Renal cortex interstitium (tissue), 15 donors: ENCODE measurements at places on chromosomes 7 and 10. TPM values are rescaled to one million over a fixed set of nuclear protein-coding genes. Genes with fewer than 3 reads are reported as not detected.

DNA sequence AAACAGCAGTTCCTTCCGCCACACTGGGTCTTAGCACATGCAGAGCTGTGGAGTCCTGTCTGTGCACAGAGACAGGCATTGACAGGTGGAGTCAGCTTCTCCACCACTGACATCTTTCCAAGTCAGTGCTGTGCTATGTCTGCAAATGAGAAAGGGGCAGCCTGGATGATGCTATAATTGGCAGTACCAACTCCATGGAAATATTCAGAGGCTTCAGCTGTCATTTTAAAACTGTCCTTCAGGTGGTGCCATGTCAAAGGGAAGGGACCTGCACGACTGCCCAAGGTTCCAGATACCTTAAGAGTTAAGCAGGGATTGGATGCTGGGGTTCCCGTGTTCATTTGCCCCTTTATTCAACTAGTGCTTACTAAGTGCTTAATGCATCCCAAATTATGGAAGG lies 258.0 kb upstream of the PRKCQ start:
- DNase-seq = no peak

SPAG6 gene
- 1.5 TPM for polyA plus RNA-seq

ASZ1 gene
- polyA plus RNA-seq = not detected

- DNase-seq = peak; percentile 48
Measured at GRCh38 chr10:27745732-27746396, at the start of gene MKX. MKX (minus strand) TSS chr10:27745819; CDS start chr10:27743415, 2,404 bp downstream.

GRCh38 chr10:116141855-116142254 lies 131.2 kb downstream of the GFRA1 start:
- no peak for DNase-seq

DNA sequence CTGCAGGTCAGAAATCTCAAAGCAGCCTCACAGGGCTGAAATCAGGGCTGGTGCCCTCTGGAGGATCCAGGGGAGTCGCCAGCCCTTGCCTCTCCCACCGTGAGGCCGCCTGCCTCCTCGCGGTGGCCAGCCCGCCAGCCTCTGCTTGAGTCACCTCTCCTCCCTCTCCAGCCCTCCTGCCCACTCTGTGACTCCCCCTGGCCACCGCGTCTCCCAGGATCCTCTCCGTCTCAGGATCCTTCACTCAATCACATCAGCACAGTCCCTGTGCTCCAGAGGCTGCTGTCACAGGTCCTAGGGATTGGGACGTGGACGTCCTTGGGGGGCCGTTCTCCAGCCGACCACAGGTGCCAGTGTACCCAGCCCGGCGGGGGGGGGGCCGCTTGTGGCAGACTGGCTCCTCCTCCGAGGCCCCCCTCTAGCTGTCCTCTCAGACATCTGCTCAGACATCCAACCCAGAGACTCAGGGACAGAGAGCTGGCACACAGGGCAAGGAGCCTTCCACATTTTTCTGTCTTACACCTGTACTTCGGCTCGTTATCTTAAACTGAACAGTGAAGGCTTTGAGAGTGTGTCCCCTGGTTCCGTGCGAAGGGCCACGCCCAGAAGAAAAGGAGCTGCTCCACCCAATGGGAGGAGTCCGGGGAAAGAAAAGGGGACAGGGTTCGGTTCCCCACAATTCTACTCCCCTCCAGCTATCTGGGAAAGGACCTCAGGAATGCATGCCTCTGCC lies 9.4 kb upstream of the PPP2R2D start:
- DNase-seq = no peak

GRCh38 chr7:2104107-2104710 lies 128.5 kb downstream of the MAD1L1 start:
- DNase-seq = peak; percentile 76

H2BK1 gene
- polyA plus RNA-seq = not detected

- no peak for DNase-seq
Measured at GRCh38 chr10:11570751-11571150, 40.7 kb downstream of the USP6NL start.

GRCh38 chr7:81062755-81063154 lies 143.9 kb upstream of the SEMA3C start:
- no peak for DNase-seq

GRCh38 chr7:149500910-149501309 lies 3.3 kb upstream of the ZNF746 start:
- DNase-seq = no peak

DNA sequence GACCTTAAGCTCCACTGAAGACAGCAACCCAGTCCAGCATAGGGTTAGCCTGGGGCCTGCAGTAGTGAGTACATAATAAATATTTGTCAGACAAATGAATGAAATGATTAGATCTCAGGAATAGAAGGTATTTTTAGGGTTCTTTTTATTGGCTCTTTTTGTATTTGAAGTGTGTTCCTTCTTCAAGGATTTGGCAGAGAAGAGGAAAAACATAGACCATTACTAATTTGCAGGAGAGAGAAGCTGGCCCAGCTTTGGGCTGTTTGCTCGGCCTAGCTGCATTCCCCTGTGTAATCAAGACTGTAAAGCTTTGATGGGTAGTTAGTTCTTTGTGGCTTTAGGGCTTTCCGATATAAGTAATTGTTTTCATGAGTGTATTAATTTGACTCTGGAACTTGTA lies 64.2 kb downstream of the CNNM2 start:
- no peak for DNase-seq

STEAP1B gene
- polyA plus RNA-seq = 1.1 TPM

DNA sequence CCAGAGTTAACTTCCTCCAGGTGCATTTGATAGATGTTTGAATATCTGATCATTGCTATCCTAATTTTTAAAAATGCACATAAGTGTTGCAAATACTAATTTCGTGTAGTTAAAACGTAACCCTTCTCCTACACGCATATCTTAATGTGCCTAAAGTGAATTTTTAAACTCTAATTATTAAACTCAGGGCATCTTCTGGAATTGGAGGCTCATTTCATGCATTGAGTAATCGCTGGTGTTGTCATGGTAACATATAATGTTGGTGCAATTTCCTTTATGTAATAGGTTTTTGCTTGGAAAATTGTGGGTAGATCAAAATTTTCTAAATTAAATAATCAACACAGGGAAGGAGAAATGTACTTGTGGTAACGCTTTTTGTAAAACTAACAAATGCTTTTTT lies 56.2 kb downstream of the ARMC3 start:
- DNase-seq = no peak

DNA sequence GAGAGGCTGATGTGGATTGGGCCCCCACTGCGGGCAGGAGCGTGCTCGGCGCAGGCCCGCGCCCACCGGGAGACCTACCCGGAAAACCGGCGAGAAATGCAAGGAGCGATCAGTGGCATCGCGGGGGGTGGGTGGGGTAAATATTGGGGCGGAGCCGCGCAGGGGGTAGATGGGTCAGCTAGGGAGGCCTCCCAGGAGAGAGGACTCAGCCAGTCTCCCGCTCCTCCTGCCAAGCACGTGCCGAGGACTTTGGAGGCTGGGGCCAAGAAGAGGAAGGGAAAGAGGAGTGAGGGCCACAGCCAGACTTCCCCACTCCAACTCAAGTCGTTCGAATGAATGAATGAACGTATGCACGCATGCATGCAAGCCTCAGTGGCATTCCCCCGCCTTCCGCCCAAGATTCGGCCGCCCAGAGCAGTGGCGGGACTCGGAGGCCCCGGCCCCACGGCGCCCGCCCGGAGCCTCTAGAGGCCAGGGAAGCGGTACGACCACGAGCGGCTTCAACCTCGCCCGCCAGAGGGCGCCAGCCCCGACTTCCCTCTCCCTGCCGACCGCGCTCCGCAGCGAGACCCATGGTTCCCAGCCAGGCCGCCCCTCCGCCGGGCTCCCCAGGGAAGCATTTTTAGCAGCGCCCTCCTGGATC lies 3.6 kb downstream of the NPM3 start:
- DNase-seq = no peak

DPP6 gene
- 41.0 TPM for polyA plus RNA-seq

DNA sequence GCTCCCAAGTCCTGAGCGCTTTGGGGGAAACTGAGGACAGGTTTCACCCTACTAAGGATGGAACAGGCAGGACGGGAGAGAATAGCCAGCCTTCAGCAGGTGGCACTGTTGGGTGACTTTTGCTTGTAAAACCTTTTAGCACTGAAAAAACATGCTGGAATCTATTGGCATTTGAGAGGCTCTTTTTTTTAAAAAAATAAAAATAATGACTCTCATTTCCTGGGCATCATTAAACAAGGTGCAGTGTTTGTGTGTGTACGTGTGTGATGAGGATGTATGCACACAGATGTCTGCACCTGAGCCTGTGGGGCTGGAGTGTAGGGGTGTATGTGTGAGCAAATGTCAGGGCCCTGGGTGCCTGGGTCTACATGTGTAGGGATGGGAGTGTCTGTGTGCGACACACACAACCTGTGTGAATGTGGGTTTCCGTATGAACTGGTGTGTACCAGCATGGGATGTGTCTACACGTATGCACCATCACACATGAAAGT lies 177.9 kb downstream of the RPS24 start:
- no peak for DNase-seq

MGAM2 gene
- polyA plus RNA-seq = 0.92 TPM

UTF1 gene
- not detected for polyA plus RNA-seq

GRCh38 chr7:111162692-111163091 lies 71.8 kb downstream of the LRRN3 start:
- DNase-seq = no peak

GIMAP2 gene
- polyA plus RNA-seq = 6.4 TPM

RAB19 gene
- polyA plus RNA-seq = 2.2 TPM

DNA sequence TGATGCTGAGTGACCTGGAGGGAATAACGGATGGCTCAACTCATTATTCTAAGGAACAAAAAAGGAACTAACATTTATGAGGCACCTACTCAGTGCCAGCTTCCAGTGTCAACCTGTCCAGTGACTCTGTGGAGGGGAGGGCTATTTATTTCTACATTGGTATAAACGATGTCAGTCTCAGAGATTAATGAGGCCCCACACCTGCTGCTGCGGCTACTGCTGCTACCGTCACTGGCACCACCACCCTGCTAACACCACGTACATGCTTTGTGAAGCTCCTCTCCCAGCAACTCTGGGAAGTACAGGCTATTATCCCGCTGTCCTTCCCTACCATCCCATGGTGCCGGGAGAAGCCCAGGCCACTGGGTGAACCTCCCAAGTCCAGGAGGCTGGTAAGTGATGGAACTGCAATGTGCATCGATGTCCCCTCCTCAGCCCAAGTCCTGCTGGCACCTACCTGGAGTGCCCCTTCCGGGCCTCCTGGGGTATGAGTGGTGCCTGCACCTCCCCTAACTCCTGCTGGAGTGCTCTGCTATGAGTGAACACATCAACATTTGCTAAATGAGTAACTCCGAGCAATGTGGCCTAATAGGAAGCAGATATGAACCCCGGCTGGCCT lies 101.5 kb downstream of the ARHGAP22 start:
- no peak for DNase-seq

DNA sequence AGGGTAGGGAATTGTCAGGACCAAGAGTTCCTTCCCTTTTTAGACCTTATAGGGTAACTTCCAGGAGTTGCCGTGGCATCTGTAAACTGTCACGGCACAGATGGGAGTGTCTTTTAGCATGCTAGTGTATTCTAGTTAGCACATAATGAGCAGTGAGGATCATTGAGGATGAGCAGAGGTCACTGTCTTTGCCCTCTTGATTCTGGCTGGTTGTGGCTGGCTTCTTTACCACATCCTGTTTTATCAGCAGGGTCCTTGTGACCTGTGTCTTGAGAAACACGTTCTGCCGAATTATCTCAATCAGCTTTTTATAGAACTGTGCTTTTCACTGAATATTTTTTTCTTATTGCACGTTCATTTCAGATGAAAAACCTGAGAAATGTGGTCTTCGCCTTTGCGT lies 41.5 kb downstream of the MINPP1 start:
- no peak for DNase-seq

GRCh38 chr7:102992938-102993717 lies 80.3 kb downstream of the LRRC17 start:
- DNase-seq = peak; percentile 23

DNA sequence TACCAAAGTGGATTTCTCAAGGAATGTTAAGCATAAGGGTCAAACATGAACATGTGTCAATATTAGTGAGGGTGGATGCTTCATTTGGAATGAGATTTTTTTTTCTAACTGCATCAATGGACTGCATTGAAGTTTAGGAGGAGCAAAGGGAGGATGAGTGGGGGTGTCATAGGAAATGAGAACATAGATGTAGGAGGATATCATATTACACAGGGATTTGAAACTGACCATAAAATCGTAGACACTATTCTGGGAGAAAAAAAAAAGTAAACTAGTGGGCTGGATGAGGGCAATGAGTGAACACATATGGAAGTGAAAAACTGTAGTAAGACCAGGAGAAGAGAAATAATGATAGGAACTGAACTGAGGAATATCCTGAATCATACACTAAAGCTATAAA lies 109.4 kb downstream of the SEMA3A start:
- DNase-seq = no peak

- no peak for DNase-seq
Measured at GRCh38 chr10:112526906-112527305, 79.9 kb downstream of the VTI1A start.

NDUFB8 gene
- 182 TPM for polyA plus RNA-seq

- no peak for DNase-seq
Measured at GRCh38 chr10:125373546-125373945, 213.2 kb upstream of the CTBP2 start.

- DNase-seq = no peak
Measured at GRCh38 chr10:130012129-130012528, 48.1 kb upstream of the EBF3 start.

IL6 gene
- polyA plus RNA-seq = 0.17 TPM

DNA sequence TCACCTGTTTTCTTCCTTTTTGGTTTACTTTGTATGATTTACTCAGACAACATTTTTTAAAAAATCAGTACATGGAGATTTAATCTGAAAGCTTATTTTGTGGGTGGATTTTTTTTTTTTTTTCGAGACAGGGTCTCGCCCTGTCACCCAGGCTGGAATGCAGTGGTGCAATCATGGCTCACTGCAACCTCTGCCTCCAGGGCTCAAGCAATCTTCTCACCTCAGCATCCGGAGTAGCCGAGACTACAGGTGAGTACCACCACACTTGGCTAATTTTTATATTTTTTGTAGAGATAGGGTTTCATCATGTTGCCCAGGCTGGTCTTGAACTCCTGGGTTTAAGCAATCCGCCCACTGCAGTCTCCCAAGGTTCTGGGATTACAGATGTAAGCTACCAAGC lies 2.5 kb downstream of the GSTO1 start:
- DNase-seq = no peak

DNA sequence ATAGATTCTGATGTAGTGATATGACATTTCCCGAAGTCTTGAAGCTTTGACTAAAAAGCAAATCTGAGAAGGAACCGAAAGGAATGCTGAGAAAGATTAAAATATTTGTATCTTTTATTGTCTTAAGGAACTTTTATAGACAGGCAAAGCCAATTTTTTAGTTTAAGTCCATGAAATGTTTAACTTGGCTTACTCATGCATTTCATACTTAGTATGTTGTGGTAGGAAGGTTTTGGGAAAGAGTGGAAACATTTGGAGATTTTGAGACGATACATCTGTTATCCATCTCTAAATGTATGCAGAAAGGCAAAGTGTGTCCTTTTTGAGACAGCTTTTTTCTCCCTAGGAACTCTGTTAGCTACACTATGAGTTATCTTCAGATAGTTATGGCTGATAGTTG lies 10.1 kb downstream of the TBC1D12 start:
- DNase-seq = peak; percentile 36

HILPDA gene
- polyA plus RNA-seq = 25.4 TPM
